ENCODE measurements at places on chromosomes 4 and X.

DNA sequence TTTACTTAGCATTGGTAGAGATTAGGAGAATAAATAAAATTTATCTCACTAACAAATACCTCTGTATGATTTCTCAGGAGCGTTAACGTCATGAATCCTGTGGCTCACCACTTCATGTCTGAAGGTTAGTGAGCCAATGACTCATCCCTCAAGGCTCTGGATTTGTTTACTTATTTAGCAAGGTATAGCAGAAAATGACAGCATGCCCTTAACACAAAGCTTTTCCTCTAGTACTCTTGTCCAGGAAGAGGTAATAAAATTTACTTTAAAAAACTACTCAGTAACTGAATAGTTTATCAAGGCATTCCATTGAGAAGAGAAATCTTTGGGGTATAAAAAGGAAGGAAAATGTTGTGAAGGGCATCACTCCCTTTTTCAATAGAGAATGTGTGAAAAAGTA lies 823.8 kb downstream of the CCSER1 start:
- no peak for DNase-seq

DNA sequence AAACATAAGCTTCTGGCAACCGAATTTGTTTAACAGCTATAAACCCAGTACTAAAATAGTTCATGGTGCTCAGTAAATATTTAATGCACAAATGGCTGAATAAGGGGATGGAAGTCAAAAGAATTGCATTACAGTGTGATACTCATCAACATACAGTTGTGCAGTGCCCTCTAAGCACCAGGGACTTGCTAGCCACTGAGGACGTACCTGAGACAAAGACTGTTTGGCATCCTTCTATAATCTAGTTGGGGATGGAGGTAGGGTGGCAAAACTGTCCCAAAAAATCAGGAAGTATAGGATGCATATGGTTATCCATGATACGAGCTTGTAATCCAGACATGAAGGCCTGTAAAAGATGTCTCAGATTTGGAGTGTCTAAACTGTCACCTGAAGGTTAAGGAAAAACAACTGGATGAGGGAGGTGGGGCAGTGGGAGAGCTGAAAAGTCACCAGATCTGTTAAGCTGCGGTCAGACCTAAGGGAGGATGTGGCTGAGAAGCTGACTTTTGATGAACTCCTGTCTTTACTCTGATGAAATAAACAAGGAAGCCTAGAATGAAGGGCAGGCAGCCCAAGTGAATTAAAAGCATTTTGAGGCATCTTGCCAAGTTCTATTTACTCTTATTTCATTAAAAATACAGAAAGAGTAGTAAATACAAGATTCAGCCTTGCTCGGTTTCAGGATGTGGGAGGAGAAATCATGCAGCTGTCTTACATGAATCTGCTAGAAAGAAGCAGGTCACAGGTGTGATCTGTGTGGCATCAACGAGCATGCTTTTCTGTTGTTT lies 12.0 kb upstream of the CD38 start:
- peak; percentile 57 for DNase-seq

- DNase-seq = peak; percentile 6
Observed at GRCh38 chr4:169823685-169824084, 65.9 kb upstream of the HPF1 start.

- no peak for DNase-seq
Observed at GRCh38 chr4:19063662-19064061, 1042.1 kb upstream of the LCORL start.

DNA sequence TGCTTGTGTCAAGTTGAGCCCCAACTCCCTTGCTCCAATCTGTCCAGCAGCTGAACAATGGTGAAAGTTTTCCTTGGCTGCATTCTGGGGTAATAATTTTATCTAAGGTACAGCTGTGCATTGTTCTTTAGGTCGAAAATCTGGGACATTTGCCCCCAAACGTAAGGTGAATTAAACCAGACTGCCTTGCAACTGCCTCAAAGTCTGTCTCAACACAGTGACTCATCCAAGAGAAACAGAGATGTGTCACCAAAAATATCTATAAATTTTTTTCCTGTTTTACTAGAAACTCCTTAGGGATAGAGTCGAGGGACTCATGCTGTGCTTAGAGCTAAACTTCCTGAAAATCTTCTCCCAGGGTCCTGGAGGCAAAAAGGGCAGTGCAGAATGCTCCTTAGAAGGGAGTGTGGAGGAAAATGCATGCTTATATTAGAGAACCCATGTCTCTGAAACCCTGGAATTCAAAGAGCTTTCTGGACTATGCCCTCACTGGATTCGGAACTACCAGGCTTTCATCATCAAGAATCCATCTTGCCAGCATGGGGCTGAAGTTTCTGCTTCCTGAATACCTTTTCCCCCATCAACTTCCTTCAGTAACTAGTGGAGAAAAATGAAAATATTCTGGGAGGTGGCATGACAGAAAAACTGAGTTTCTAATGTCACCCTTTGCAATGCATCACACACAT lies 115.7 kb downstream of the PALLD start:
- no peak for DNase-seq

- no peak for DNase-seq
Observed at GRCh38 chr4:19544446-19545125, 707.1 kb upstream of the SLIT2 start.

- DNase-seq = peak; percentile 53
Observed at GRCh38 chr4:2290974-2291704, 29.2 kb upstream of the MXD4 start.

GRCh38 chr4:11821772-11822430 lies 393.2 kb upstream of the HS3ST1 start:
- no peak for DNase-seq

- no peak for DNase-seq
Observed at GRCh38 chr4:167544391-167544790, 310.1 kb upstream of the SPOCK3 start.
